ENCODE measurements at places on chromosomes 5 and 9.

- no peak for DNase-seq
Observed at GRCh38 chr9:126935630-126936029, 21.0 kb downstream of the RALGPS1 start.

- DNase-seq, result no peak
Observed at GRCh38 chr9:15570769-15571168, 17.9 kb downstream of the CCDC171 start.

DNA sequence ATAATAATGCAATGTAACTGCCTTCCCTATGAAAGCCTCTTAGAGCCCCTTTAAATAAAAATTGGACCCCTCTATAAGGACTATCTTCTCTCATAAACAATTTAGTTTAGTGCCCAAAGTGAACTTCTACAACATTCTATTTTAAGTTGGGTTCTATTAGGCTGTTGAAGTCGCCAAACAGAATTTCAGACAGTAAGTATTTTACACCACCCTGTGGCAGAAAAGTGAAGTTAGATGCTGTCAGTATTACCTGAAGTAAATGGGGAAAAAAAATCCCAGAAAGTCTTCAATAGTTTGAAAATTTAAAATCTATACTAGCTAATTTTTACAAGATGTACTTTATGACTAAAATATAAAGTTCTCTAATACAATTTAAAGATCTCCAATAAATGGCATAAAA, 29.5 kb downstream of the CAAP1 start:
- no peak for DNase-seq

DNA sequence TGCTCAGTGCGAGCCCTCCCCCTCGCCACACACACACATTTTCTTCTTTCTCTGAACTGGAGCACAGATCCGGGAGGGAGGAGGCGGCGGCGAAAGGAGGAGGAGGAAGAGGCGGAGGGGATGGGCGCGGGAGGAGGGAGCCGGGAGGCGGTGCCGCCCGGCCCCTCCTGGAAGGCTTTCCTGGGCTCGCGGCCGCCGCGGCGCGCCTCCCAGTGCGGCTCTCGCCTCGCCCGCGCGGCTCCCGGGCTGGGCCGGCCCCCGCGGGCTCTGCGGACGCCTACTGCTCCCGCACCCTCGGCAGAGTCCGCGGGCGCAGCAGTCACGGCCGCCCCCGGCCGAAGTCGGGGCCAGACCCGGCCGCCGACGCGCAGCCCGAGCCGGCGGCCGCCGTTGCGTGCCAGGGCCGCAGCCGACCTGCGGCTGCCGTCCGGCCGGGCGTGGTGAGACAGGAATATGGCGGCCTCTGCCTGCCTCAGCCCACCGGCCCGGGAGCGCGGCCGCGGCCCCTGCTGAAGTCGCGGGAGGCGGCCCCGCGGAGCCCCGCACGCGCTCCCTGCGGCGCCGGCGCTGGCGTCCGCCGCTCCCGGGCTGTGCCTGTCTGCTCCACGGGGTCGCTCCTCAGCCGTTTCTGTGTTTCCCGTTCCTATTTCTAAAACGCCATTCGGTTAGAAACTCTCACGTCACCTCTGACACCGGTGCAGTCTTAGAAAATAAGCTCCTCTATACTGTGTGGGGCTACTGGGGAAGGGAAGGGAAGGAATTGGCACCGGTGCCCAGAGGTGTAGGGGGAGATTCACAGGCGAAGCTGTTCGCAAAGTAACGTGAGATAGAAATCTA, 500 bp upstream of the GNAQ start:
- peak; percentile 93 for DNase-seq

GRCh38 chr9:122109035-122109813, 16.1 kb upstream of the TTLL11 start:
- DNase-seq, result no peak

GRCh38 chr5:175850119-175850845, 21.1 kb upstream of the CPLX2 start:
- no peak for DNase-seq

GRCh38 chr9:113898151-113898550, 22.0 kb downstream of the ZNF618 start:
- DNase-seq, result no peak

DNA sequence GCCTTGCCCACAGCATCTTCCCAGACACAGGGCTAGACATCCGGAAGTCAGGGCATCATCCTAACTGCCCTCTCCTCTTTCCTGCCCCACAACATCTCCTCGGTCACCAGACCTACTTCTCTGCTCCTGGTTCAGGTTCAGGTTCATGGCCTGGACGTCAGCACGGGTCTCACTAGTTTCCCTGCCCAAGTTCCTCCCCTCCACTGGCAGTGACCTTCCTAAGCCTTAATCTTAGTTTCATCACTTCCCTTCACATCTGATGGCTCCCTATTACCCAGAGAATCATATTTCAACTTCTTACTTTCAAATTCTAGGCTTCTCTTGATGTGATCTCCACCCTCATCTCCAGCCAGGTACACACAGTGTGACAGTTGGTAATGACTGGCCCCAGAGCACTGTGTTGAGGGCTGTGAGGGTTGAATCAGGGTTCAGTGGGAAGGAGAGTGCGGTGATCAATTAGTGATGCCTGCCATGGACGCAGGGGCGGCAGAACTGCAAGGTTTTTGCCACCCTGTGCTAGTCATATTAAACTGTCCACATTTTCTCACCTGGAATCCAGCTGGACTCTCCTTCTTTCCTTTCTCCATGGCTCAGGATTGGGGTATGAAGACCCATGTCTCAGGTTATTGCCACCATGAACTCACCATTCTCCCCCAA, 34.3 kb upstream of the CRB2 start:
- DNase-seq, result no peak

Data from left ventricle myocardium superior (tissue), 1 donor.